ENCODE measurements at places on chromosomes 6 and 20. TPM values are rescaled to one million over a fixed set of nuclear protein-coding genes. Genes with fewer than 3 reads are reported as not detected.

DNA sequence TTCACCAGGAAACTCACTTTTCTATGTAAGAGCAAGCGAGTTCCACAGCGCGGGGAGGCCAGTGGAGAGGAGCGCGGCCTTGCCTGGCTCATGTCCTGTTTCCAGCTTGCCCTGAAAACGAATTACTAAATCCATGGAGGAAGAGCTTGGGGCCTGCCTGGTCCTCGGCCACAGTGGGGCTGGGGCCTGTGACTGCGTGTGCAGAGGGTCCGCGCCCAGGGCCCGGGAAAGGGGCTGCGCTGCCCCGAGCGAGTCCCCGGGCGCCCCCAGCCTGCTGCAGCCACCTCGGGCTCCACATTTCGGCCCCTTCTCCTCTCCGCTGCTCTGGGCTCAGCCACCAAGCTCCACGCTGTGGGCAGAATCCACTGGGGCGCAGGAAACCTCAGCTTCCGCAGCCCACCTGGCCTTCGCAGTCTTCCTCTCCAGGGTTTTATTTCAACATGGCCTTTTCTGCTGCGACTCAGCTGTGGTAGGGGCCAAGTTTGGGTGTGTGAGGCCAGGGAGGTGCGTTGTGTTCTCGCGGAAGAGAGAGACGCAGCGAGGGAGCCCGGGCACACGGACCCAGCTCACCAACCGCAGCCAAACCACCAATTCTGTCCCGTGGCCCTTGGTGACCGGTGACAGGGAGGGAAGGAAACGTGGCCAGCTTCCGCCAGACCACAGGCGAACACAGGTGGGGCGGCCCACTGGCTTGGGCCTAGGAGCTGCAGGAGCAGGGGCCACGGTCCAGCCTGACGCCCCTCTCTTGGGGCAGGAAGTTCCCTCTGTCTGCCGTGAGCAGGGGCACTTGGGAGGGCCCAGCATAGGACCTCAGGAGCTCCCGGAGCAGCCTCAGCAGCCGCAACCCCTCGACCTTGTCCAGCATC lies 211.4 kb downstream of the ERMARD start:
- no peak for DNase-seq

- no peak for DNase-seq
Observed at GRCh38 chr6:71908162-71908765, 21.9 kb downstream of the RIMS1 start.

DNA sequence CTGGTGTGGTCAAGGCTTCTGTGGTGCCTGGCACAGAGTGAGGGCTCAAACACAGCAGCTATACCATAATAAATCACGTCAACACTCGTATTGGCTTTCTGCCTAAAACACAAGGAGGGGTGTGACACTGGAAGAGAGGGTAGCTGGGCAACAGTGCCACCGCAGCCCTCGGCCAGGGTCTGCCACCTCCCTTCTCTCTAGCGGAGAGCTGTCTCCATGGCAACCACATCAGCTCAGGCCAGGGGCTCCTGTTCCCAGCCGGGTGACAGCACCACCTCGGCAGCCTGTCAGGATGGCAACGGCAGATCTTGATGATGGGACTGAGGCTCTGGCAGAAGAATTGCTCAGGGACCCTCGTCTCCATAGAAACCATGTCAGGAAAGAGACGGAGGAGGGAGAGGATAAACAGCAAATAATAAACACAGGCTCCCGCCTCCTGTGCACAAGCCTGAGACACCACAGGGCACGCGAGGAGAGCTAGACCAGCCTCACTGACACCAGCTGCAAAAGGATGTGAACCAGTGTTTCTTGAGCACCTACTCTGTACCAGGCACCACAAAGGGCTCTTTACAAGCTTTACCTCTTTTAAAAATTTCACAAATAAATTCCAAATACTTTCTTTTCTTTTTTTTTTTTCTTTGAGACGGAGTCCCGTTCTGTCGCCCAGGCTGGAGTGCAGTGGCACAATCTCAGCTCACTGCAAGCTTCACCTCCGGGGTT lies 50.4 kb upstream of the TLDC2 start:
- no peak for DNase-seq

The BTNL2 gene
- not detected for total RNA-seq

DNA sequence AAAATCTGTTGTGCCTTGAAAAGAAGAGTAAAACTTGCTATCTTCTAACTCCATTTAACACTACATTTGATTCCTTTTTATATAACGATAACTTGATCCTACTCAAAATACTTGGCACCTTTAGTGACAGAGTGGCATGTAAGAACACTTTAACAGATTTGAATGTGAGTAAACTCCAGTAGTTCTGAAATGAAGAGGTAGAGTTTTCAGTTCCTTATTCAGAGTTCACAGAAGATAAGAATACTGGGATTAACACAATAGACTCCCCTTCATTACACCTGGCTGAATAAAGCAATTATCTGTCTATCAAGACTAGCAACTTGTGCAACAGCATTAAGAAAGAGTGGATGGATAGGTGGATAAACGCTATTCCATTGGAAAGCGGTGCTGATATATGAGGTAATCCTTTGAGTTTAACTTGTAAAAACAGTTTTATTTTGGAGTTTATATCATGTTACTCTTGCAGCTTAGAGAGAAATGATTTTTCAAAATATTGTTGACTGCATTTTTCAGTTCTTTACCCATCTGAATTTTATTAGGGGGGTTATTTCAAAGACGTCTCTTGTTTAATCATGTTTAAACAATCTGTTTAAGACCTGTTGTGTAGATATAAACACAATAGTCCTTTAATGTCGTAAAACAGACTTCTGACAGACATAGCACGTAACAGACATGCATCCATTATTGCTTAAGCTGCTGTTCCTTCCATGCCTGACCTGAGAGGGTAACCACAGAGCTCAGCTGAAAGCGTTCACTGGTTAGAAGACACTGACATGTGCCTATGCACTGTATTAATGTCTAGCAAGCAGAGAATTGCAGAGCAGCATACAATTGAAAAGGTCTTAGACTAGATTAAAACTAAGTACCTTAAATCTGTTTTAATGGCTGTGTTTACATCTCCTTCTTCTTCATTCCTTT lies 102.4 kb upstream of the SUPT3H start:
- DNase-seq: no peak

- DNase-seq: no peak
Observed at GRCh38 chr20:49701241-49701790, 12.4 kb downstream of the B4GALT5 start.

All from CD4-positive, CD25-positive, alpha-beta regulatory T cell (primary cell).